ENCODE measurements at places on chromosomes 2 and 18. TPM values are rescaled to one million over a fixed set of nuclear protein-coding genes. Genes with fewer than 3 reads are reported as not detected.
A peak's percentile ranks its signal among the peaks of the same experiment; 100 is the strongest.

DNA sequence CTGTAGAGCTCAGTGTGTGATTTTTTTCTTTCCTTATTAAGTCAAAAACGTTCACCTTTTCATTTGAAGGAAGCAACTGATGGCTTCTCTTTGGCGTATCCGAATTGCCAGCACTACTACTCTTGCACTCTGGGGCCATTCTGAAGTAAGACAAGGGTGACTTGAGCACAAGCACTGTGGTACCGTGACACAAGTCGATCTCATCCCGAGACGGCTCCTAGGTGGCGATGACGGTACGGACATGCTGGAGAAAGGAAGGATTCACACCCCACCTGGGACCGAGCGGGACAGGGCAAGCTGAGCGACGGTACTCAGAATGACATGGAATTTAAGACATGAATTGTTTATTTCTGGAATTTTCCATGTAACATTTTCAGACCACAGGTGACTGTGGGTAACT, 36.8 kb upstream of the LDLRAD4 start:
- no peak for DNase-seq

DNA sequence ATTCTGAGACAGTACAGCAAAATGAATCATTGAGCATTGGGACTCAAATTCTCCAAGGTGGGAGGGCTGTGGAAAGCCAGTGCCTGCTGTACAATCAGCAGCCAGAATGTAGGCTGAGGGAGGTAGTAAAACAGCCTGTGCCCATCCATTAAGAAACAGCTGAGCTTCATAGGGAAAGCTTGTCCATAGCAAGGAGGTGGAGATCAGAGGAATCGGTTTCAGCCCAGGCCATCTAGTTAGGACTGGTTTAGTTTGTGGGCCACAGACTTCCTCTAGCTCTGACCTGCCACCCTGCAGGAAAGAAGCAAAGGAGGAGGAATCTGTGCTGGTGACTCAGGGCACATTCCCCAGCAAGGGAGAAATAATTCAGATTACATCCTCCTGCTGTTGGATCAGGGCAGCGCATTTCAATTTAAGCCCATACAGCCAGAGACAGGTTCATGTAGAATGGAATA, 333.4 kb downstream of the SETBP1 start:
- DNase-seq: no peak

GRCh38 chr2:48694149-48694548, 61.4 kb downstream of the LHCGR start:
- DNase-seq: no peak

DNA sequence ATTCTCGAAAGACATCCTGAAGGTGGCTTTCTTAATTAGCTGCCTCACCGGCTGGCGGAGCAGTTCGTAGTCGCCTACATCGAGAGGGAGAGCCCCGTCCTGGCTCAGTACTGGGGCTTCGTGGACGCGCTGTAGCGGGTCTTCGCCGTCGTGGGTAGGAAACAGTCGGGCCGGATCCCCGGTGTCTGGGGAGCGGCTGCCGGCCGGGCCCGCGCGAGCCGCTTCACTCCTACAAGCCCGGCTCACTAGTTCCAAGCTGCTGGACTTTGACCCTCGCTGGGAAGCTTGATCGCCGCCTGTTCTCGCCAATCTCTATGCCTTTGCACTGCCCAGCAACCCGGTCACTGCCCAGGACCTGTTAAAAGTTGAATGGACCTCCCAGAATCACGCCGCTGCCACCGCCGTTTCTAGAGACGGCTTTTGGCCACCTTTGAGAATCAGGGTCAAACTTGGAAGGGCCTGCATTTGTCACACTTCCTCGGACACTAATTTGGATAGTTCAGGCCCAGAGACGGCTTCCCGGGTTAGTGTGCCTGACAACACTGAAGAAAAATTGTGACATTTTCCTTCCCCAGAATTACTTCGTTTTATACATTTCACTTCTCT, 41.4 kb upstream of the AKAIN1 start:
- no peak for DNase-seq

CCDC85A gene
- total RNA-seq: not detected

DNA sequence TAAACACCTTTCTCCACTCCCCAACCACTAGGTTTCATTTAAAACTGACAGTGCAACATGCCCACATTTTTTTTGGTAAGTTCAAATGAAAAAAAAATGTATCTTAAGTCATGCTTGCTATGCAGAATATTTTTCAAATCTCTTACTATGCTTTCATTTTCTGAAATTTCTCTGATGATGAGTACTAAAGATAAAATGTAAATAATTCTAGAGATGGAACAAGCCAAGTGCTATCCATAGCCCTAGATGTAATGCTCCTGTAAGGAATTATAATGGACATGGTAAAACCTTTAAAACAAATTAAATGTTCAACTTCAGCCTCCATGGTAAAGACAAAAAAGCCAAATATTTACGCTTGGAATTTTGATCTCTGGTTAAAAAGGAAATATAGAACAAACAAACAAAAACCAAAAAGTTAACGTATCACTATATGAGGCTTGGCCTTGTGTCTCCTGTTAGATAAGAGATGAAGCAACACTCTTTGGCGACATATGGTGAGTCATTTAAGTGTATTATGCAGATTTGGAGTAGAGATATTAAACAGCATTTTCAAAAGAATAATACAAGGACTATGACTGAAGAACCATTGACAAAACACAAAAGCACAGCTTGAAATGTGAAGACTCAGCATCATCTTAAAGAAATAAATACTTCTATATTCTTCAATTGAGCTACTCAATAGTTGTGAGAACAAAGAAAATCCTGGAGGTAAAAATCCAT, 392.0 kb upstream of the LYPD1 start:
- DNase-seq: no peak

ST6GAL2 gene
- total RNA-seq: not detected

ZAP70 gene
- total RNA-seq: 4.8 TPM

FN1 gene
- 0.15 TPM for total RNA-seq

C1D gene
- 21.5 TPM for total RNA-seq

DNA sequence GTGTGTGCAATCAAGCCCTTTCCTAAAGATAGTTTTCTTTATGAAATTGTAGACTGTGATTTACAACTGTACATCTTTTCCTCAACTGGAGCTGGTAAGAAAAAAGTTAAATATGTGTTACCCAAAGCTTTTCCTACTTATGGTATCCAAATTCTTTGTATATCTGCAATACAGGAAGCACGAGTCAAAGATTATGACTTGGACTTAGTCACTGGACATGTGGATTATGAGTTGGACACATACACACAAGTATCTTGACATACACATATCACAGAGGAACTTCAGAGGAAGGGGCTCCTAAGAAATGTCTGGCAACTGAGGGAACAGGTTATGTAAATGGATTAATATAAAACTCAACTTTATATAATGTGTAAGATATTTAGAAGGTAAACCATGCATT, 35.2 kb downstream of the PRELID3A start:
- no peak for DNase-seq

MYO1B gene
- 2.5 TPM for total RNA-seq

GRCh38 chr2:79876430-79876829, 363.6 kb downstream of the CTNNA2 start:
- no peak for DNase-seq

- no peak for DNase-seq
These were observed 255.1 kb downstream of the EIPR1 start for GRCh38 chr2:3122525-3122924.

- DNase-seq: no peak
These were observed 1.8 kb upstream of the NPAS2 start for GRCh38 chr2:100818003-100818605.

GRCh38 chr2:8148260-8149006, 533.4 kb upstream of the ID2 start:
- no peak for DNase-seq

DNA sequence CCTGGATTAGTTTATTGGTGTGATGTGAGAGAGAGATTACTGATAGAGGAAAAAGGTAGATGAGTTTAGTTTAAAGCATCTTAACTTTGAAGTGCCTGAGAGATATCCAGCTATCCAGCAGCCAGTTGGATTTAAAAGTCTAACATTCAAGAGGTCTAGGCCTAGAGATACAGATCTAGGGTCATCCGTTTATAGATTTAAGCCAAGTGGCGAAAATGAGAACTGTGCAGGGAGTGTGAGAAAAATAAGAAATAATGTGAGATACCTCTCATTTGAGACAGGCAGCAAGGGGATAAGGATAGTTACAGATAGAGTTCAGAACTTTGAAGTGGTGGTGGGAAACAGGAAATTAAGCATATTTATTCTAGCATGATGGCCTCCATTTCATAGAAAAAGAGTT, 5.3 kb upstream of the ORC2 start:
- DNase-seq: no peak

- no peak for DNase-seq
These were observed 235.9 kb downstream of the GULP1 start for GRCh38 chr2:188527581-188527993.

TEKT4 gene
- not detected for total RNA-seq

TRPM8 gene
- total RNA-seq: not detected

UGT1A10 gene
- total RNA-seq: not detected

DPP10 gene
- not detected for total RNA-seq

DNA sequence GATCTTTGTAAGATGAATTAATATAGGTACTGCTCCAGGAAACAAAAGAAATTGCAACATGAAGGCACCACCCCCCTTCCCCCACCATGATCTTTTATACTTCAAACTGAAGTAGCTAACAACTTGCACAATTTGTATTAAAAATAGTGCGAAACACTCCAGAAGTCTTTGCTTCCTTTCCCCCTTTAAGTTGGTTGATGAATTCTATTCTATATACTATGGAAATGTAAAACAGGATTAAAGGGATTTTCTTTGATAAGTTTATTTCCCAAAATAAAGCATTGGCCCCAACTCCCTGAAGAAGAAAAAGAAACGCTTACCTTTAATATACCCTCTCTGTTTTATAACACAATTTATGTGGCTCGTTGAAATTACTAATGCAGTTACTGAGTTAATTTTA, 227.1 kb downstream of the ARHGAP15 start:
- DNase-seq: no peak

DNA sequence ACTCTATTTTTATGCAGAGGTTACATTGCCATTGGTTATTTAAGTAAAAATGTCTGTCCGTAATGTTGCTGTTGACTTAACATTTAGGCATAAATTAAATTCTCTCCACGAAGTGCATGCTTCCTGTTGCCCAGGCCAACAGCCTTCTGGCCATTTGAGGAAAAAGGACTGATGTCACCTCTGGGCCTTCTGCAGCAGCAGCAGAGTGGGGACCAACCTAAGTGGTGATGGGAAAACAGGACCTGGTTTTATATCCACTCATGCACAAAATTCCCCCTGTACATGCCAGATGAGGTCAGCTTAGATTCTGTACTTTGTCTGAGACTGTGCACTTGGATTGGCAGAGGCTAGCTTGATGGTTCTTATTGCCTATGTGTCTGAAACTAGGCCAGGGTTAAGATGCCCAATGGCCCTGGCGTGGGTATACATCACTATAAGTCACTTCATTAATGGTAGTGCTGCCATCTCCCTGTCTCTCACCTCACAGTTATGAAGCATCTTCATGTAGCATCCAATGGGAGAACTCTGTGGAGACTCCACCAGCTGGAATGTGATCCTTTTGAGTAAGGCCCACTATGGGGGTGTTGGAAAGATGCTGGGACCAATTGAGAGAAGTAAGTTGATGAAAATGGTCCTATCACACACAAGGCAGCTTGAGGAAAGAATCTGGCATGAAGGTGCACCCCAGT, 4.4 kb downstream of the ARHGAP25 start:
- no peak for DNase-seq

GRCh38 chr2:233267516-233268245, 16.2 kb downstream of the ATG16L1 start:
- peak; percentile 20 for DNase-seq

PARD6G gene
- total RNA-seq: not detected

DNA sequence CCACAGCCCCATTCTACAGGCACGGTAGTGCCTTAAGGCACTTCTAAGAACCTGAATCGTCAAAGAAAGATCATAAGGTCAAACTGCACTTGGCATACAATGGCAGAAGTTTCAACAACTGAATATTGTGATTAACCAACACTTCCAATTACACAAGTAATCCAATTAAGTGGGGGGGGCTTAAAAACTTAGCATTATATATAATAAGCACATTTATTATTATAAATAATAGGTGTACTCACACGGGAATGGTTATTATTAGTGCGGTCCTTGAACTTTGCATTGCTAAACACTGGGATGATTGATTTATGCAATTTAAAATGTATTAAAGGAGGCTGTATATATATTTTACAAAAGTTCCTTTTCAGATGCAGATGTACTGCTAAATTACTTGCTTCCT, 7.6 kb downstream of the APCDD1 start:
- DNase-seq: no peak

DNA sequence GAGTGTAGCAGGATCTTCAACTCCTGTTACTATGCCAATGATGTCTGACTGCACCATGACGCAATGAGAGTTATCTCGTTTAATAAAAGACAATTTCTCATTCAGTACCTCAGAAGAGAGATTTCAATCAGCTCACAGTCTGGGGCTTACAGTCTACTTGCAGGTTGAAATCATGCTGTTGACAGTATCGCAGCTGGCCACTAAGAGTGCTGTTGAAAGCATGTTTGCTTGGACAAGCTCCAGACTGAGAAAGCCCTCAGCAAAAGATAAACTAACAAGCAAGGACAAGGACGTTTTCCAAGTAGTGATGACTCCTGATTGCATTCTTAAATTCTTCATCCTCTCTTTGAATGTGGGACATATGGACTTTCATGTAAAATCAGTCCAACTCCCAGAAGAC, 145.2 kb upstream of the SYT4 start:
- no peak for DNase-seq

- DNase-seq: no peak
These were observed 463.7 kb downstream of the CDH2 start for GRCh38 chr18:27713037-27713737.

- DNase-seq: no peak
These were observed 11.4 kb upstream of the TMEM18 start for GRCh38 chr2:688504-689076.

- no peak for DNase-seq
These were observed 64.1 kb downstream of the KCNJ3 start for GRCh38 chr2:154762638-154763037.

- DNase-seq: no peak
These were observed 42.0 kb upstream of the LTBP1 start for GRCh38 chr2:32904751-32905150.

GRCh38 chr2:185372188-185372587, 366.4 kb upstream of the FSIP2 start:
- no peak for DNase-seq

AQP12A gene
- not detected for total RNA-seq
